ENCODE measurements at places on chromosomes 7 and 10. TPM values are rescaled to one million over a fixed set of nuclear protein-coding genes. Genes with fewer than 3 reads are reported as not detected.

- H3K36me3 ChIP-seq, result peaks cover 2% of the 10 kb centered on the region
- no peaks in the 10 kb centered on the region for H3K27me3 ChIP-seq
- no peak for DNase-seq
- H3K4me1 ChIP-seq, result no peaks in the 10 kb centered on the region
Measured at GRCh38 chr7:133330085-133330484, 77.2 kb downstream of the EXOC4 start.

DNA sequence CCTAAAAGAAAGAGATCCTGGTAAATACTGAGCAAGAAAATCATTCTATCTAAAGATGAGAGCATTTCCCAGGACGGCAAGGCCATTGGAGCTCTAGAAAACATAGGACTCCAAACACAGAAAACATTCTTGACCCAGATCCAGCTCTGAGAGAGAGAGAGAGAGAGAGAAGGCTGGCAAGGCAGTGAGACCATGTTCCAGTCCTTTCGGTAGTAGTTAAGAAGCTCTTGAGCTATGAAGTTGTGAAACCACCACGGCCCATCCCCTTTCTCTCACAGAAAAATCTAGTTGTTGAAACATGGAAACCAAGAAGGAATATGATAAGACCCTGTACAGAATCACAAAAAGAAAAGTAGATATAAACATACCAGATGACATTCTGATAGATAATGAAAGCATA lies 212.4 kb upstream of the NPSR1 start:
- no peaks in the 10 kb centered on the region for H3K4me1 ChIP-seq
- H3K4me3 ChIP-seq, result no peak overlapping the region
- H3K36me3 ChIP-seq, result no peaks in the 10 kb centered on the region
- no peaks in the 10 kb centered on the region for H3K27me3 ChIP-seq
- H3K27ac ChIP-seq, result no peak overlapping the region

- no peak for DNase-seq
- H3K27ac ChIP-seq, result no peak overlapping the region
- peaks cover 1% of the 10 kb centered on the region for H3K4me1 ChIP-seq
- H3K27me3 ChIP-seq, result peaks cover 1% of the 10 kb centered on the region
- H3K4me3 ChIP-seq, result no peak overlapping the region
- H3K36me3 ChIP-seq, result no peaks in the 10 kb centered on the region
Measured at GRCh38 chr10:12726971-12727831, 274.3 kb downstream of the CCDC3 start.

DNA sequence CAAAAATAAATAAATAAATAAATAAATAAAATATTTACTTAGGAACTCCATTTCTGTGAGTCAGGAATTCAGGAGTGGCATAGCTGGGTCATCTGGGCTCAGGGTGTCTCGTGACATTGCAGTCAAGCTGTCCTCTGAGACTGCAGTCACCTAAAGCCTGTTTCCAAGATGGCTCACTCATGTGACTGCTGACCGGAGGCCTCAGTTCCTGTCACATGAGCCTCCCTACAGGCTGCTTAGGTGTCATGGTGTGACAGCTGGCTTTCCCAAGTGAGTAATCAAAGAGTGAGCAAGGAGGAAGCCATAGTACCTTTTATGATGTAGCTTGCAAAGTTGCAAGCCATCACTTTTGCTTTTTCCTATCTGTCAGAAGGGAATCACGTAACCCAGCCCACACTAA lies 128.6 kb upstream of the KCTD7 start:
- no peaks in the 10 kb centered on the region for H3K27me3 ChIP-seq
- no peak overlapping the region for H3K27ac ChIP-seq
- no peaks in the 10 kb centered on the region for H3K36me3 ChIP-seq

Gene STRA8
- total RNA-seq, result not detected

Gene HOXA10
- total RNA-seq, result 0.28 TPM

Measured in IMR-90 (cell line).